Naive thymus-derived CD4-positive, alpha-beta T cell (primary cell): ENCODE measurements at places on chromosomes 13 and 19.

DNA sequence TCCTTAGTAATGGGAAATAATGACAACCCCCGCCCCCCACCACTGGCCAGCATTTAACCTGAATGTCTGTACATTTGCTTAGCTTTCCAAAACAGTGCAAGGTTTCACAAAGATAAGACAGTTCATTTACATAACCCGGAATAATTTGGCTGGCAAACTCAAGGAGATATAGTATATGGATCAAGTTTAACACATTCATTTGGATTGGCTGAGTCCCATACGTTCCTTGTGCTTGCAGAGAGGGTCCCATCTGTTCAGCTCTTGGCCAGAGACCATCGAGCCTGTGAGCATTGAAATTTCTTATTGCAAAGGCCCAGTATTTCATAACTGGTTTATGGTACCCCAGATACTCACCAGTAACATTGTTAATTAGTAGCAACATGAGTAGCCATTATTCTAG is 116.5 kb downstream of the GPC6 start:
- DNase-seq: no peak

GRCh38 chr19:49064768-49065611 is at the start of gene NTF4:
Gene NTF4 (minus strand): TSS chr19:49064818. CDS start chr19:49061997, 2,821 bp downstream.
- DNase-seq: no peak

- no peak for DNase-seq
Measured at GRCh38 chr19:6413291-6413690, 11.3 kb downstream of the KHSRP start.

GRCh38 chr13:31530922-31531321 is 208.4 kb upstream of the RXFP2 start:
- no peak for DNase-seq

DNA sequence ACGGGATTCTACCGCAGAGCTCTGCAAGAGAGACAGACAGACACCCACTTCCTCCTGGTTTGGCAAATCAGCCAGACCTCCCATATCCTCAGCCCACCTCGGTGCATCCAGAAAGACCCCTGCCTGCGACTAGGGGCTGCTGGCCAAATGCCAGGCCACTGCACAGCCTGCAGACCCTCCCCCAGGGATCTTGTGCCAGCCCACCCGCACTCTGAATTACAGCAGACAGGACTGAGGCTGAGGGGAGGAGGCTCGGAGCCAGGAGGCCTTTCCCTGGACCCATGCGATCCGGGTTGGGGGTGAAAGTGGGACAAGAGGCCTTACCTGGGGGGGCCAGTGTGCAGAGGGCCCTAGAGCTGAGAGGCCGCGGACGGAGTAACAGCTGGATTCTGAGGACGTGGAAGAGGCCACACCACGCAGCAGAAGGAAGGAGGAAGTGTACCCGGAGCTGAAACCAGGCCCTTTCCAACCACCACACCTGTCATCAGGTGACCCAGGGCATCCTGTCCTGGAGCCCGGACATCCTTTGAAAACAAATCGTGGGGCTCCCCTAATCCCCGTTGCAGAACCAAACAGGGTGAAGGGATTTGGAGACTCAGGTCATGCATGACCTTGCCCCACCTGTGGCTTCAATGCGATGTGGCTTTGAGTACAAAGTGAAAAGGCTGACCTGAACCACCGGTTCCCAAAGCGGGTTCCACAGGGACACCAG is 993 bp downstream of the FUT6 start:
- DNase-seq: no peak

GRCh38 chr19:55538132-55538531 is 1.2 kb upstream of the SBK2 start:
- no peak for DNase-seq

- DNase-seq: no peak
Measured at GRCh38 chr13:97535614-97536013, 101.6 kb downstream of the RAP2A start.
